ENCODE measurements at places on chromosomes 16 and 17. TPM values are rescaled to one million over a fixed set of nuclear protein-coding genes. Genes with fewer than 3 reads are reported as not detected.

The SOX8 gene
- 0.67 TPM for total RNA-seq

The DPEP1 gene
- total RNA-seq: 0.28 TPM

The NPW gene
- 0.60 TPM for total RNA-seq

The TMEM231 gene
- 5.5 TPM for total RNA-seq

DNA sequence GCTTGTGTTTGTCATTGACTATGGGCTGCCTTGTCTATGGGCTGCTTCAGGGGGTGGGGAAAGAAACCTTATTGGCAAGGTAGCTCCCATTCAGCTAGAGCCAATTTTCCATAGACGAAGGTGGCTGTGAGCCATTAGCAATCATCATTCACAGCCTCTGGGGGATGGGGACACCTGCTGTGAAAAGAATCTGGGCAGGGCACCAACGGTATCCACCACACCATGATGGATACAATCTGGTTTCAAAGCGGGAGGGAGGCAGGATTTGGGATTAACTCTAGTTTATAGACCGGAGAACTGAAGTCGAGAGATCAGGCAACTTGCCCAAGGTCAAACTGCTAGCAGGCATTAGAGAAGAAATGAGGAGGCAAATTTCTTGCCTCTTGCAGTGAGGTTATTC lies 182.3 kb downstream of the SHISA9 start:
- DNase-seq: no peak

- no peak for DNase-seq
Measured at GRCh38 chr17:35698800-35699199, 32.6 kb upstream of the RASL10B start.

GRCh38 chr17:44757045-44757917 lies 1.5 kb upstream of the ADAM11 start:
- no peak for DNase-seq

DNA sequence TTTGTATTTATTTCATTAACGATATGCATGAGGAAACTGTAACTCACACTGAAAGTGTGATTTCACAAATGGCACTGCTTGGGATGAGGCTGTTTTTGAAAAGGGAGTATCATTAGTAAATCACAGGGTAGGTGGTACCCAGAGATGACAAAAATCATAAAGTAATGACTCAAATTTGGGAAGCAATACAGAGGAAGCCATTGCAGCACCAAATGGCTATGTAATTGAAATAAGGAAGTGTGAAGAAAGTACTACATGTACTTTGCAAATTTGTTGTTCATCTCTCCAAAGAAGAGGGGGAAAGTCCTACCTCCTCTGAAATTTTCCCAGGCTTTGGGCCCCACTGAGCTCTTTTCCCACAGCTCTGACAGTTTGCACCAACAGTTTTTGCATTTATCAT lies 12.3 kb upstream of the ABCC12 start:
- no peak for DNase-seq

DNA sequence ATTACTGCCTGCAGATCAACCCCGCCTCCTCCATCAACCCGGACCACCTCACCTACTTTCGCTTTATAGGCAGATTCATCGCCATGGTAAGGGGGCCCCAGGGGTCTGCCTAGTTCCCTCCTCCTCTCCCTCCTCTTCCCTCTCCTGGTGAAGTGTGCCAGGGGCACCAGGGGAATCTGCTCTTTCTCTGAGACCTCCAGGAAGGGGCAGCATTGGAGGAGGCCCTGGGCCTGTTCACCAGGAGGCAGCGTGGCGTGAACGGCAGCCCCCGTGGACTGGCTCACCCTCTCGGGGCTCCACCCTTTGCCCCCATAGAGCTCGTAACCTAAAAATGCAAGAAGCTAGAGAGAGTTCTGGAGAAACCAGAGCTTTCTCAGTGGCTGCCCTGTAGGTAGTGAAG lies 17.1 kb upstream of the CLEC18A start:
- no peak for DNase-seq

GRCh38 chr17:30234964-30235363 lies 533 bp downstream of the SLC6A4 start:
- no peak for DNase-seq

DNA sequence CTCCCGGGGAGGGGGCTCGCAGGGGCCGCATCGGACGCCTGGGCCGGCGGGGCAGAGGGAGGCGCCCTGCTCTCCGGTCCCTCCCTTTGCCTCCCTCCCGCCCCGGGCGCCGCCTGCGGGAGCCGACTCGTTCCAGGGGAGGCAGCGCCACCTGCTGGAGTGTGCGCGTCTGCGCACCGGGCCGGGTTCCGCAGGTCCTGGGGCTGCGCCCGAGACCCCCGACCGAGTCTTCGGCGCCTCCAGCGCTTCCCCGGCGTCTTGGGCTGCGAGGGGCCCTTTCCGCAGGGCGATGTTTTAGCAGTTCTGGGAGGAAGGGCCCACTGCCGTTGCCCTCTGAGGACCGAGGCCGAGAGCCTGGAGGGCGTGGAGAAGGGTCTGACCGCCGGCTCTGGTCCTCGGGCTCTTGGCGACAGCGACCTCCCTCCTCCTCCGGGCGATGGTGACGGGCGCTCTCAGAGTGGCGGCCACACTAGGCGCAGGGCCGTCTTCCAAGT lies 106.3 kb downstream of the SEC14L1 start:
- peak; percentile 89 for DNase-seq

GRCh38 chr16:24378999-24379398 lies 122.9 kb downstream of the CACNG3 start:
- no peak for DNase-seq

GRCh38 chr17:3663102-3664011 lies 5.0 kb downstream of the TAX1BP3 start:
- no peak for DNase-seq

- no peak for DNase-seq
Measured at GRCh38 chr17:82370471-82371332, 863 bp upstream of the UTS2R start.

- no peak for DNase-seq
Measured at GRCh38 chr17:44859701-44860100, 12.0 kb downstream of the HIGD1B start.

- no peak for DNase-seq
Measured at GRCh38 chr17:77649717-77650211, 308.7 kb upstream of the TNRC6C start.

GRCh38 chr17:40461732-40462342 lies 18.6 kb downstream of the IGFBP4 start:
- DNase-seq: no peak

DNA sequence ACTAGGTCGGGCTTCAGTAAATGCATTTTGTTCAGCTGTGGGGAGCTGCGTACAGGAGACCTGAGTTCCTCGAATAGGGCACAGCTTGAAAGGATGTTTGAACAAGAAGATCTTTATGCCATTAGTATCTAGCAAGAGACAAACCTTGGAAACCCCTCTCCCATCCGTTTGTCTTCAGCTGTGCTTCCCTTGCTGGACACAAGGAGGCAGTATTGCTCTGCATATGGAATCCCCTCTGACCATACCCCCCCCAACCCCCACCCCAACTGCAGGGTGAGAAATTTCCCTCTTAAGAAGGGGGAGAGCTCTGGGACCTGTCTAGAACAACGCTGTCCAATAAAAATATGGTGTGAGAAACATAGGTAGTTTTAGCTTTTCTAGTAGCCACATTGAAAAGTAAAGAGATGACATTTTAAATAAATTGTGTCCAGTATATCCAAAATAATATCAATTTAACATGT lies 1.6 kb downstream of the MRM1 start:
- peak; percentile 75 for DNase-seq

- DNase-seq: no peak
Measured at GRCh38 chr16:20538687-20539086, 37.5 kb downstream of the ACSM2B start.

All from mucosa of descending colon (tissue), 3 donors.